ENCODE measurements at places on chromosomes 16 and 17.

DNA sequence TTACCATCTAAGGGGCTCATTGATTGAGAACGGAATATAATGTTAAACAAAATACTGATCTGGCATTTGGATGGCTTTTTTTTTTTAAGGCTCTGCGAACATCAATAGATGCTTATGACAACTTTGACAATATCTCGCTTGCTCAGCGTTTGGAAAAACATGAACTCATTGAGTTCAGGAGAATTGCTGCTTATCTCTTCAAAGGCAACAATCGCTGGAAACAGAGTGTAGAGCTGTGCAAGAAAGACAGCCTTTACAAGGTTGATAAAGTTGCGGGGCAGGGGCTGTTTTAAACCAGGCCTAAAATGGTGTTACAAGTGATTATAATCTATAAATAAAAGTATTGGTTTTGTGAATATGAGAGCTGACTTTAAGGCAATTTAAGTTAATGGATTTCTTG, 22.3 kb downstream of the PTRH2 start:
- DNase-seq, result no peak

DNA sequence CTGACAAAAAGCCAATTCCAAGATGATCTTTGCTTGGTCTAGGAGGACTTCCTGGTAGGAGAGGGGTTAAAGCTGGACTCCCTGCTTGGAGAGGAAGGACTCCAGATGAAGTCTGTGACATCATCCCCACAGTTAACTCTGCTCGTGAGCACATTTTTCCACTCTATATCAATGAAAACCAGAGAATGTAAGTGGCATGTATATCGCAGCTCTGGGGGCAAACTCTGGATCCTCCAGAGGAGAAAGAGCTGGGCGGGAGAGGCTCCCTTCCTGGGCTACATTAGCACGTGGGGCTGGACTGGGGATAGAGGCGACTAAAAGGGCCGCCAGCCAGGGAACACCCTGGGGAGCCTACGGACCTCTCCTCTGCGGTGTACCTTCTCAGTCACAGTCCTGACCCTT, 34.1 kb downstream of the HIC1 start:
- DNase-seq, result no peak

DNA sequence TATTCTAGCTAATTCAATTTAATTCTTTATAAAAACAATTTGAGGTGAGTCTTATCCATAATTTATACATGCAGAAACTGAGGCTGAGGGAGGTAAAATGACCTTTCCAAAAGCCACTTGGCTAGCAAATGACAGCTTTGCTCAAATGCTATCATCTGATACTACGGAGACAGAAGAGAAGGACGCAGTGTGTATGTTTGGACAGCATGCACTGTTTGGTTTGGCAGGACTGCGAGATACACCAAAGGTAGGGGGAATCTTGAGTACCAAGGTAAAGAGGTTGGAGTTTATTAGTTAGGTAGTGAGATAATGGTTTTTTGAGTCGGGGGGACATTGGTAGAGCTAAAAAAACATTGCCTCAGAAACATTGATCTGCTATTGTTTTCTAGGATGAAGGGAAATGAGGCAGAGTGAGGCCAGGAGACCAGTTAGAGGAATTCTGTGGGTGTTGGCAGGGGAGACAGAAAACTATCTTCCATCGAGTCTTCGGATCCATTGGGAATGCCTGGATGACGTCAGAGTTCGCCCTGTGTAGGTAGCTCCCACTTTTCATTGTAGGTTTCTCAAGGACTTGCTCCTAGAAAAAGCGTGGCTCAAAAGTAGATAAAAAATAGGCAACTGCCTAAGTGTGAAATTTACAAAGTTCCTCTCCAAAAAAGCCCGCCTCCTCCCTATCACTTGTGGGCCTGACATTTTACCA, 2.5 kb upstream of the HS3ST4 start:
- DNase-seq, result no peak

- DNase-seq, result no peak
Observed at GRCh38 chr17:45353043-45353442, 36.2 kb upstream of the MAP3K14 start.

DNA sequence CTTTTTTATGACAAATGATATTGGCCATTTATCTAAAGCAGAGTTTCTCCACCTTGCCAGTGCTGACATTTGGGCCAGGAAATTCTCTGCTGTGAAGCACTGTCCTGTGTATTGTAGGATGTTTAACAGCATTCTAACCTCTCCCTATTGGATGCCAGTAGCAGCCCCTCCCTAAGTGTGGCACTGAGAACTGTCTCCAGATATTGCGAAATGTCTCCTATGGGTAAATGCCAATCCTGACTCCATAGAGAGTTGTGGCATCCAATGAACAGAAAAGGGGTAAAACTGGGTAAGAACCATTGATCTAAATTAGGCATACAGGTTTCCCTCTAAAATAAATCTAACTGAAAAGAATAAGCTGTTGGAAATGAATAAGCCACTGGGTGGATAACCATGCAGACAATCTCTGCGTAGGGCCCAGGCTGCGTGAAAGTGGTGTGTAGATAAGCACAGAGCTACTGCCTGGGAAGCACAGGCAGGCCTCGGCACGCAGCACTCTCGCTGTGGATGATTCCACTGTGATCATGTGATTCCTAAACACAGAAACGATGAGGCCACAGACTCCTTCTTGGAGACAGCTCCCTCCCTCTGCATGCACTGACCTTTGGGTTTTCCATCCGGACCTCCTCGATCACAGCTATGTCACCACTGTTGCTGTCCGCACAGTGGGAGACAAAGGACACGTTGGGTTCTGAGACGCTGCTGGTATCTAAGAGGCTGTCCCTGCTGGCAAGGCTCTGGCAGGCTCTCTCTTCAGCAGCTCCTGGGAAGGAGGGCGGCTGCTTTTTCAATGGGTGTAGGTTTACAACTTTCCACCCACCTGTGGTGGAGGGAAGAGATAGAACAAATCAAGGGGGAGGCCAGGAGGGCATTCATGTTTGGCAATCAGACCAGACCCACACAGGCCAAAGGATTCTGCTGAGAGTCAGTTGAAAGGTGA, 44.1 kb downstream of the GTF3C1 start:
- no peak for DNase-seq
